ENCODE measurements at places on chromosomes 6 and 20. TPM values are rescaled to one million over a fixed set of nuclear protein-coding genes. Genes with fewer than 3 reads are reported as not detected.
A peak's percentile ranks its signal among the peaks of the same experiment; 100 is the strongest.

- DNase-seq = no peak
Observed at GRCh38 chr6:33406126-33406525, 4.7 kb upstream of the PHF1 start.

DNA sequence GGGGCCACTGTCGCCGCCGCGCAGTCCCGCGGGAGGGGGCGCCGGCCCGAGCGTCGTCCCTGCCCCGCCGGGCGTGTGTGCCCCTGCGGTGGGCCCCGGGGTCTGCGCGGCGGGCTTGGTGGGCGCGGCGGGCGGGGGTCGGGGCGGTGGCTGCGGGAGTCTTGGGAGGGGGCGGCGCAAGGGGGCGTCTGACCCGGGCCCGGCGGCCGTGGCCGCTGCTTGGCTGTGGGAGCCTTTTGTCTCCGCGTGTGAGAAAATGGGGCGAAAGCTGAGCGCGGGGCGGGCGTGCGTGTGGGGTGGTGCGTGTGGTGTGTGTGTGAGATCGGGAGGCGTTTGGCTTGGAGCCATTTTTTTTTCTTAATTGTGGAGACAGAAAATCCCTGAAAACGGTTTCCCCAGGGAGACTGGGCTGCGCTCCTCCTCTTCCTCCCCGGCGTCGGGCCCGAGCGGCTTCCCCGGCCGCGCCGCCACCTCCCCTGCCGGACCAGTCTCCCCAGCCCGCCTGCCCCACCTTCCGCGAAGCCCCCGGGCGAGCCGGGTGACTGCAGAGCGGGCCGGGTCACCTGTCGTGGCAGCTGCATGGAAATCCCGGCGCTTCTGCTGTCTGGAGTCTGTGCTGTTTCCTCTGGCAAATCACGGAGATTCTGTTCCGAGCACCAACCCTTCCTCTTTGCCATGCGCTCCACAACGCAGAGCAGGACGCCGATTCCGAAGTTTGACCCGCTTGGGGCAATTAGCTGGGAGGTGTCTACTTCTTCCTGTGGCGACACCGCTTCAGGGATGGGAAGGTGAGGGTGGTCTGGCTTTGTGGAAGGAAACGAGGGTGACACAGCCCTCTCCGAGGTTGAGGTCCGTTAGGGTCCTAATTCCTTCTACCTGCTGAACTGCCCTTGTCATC, 64.4 kb downstream of the GTF2H5 start:
- peak; percentile 61 for DNase-seq

DNA sequence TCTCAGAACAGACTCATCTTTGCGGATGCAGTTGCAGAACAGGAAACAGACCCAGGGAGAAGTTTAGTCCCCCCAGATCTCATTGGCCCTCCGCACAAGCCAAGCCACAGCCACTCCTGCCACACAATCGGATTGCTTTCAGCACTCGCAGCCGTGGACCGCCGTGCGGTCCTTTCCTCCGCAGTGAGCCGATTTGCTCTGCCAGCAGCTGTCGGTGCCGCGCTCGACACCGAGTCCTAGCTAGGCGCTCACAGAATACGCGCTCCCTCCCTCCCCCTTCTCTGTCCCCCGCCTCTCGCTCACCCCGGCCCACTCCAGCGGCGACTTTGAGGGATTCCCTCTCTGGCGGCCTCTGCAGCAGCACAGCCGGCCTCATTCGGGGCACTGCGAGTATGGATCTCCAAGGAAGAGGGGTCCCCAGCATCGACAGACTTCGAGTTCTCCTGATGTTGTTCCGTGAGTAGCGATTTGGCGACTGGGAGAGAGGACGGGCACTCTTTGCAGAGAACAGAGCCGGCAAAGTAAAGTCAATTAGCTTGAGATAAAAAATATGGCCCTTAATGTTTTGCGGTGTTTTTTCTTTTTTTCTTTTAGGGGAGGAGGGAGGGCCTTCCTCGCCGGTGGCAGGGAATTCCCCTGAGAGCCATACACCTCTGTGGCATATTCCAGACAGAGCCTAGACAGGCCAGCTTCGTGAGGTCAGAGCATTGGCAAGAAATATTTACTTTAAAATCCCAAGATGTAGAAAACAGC, at the start of gene LAMP5:
LAMP5 (plus strand) TSS at position 130 of the 753 bp plus-strand sequence; CDS start at position 393, 263 bp downstream.
- peak; percentile 90 for DNase-seq

DNA sequence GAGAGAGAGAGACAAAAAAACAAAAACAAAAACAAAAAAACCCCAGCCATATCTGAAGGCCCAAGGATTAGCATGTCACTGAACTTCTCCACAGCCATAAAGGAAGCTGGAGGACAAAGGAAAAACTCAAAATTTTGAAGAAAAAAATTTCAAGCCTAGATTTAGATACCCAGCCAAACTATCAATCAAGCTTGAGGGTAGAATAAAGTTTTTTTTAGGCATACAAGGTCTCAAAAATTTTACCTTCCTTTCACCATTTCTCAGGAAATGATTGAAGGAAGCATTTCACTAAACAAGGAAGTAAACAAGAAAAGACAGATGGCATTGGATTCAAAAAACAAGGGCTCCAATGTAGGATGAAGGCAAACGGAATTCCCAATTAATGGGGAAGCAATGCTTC, 52.1 kb downstream of the KCNK5 start:
- no peak for DNase-seq

Gene VSX1
- total RNA-seq = 0.16 TPM

Gene HDGFL1
- total RNA-seq = not detected

Gene C20orf141
- not detected for total RNA-seq

Data from GM23338 (cell line).